ENCODE measurements at places on chromosomes 16 and 17.

DNA sequence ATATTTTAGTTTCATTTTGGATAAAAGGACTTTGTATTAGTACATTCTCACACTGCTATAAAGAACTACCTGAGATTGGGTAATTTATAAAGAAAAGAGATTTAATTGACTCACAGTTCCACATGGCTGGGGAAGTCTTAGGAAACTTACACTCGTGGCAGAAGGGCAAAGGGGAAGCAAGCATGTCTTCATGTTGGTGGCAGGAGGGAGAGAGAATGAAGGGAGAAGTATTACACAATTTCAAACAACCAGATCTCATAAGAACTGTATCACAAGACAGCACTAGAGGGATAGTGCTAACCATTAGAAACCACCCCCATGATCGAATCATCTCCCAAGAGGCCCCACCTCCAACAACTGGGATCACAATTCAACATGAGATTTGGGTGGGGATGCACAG, 142.9 kb downstream of the USP31 start:
- no peaks in the 10 kb centered on the region for H3K36me3 ChIP-seq
- H3K4me1 ChIP-seq, result no peaks in the 10 kb centered on the region
- no peak overlapping the region for H3K4me3 ChIP-seq
- H3K27me3 ChIP-seq, result no peaks in the 10 kb centered on the region

DNA sequence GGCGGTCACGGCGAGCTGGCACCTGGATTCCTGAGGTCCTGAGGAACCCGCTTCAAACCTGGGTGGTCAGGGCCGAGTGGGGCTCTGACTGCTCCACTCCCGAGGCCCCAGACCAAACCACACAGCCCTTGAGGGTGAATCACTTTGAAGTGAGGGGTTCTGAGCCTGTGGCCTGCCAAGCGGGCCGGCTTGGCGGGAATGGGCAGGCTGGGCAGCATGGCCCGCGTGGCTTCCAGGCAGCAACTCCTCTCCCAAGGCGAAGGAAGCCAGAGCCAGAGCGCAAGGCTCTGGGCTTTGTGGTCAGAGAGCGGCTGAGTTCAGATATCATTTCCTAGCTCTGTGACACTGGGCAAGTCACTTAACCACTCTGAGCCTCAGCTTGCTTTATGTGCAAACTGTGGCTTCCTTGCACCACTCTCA, 42.7 kb downstream of the CMIP start:
- H3K27me3 ChIP-seq, result no peaks in the 10 kb centered on the region
- no peaks in the 10 kb centered on the region for H3K36me3 ChIP-seq
- H3K4me1 ChIP-seq, result peaks cover 41% of the 10 kb centered on the region

DNA sequence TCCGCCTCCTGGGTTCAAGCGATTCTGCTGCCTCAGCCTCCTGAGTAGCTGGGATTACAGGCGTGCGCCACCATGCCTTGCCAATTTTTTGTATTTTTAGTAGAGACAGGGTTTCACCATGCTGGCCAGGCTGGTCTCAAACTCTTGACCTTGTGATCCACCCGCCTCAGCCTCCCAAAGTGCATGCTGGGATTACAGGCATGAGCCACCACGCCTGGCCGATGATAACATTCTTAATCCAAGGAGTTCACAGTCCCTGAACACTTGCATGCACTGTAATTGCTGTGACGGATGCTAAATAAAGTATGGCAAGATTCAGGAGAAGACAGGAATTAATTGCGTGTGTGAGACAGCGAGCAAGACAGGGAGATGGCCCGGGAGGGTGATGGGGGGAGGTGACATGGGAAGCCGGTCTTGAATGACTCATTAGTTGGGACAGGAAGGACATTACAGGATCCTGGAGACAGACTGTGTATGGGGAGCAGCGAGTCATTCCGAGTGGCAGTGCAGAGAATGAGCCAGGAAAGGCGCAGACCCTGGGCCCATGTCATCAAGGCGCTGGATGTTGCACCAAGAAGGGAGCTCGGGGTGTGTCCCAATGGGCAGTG, 6.7 kb downstream of the ABCA3 start:
- no peak overlapping the region for H3K27ac ChIP-seq
- no peak overlapping the region for H3K4me3 ChIP-seq
- H3K36me3 ChIP-seq, result no peaks in the 10 kb centered on the region
- DNase-seq, result peak; percentile 48
- H3K4me1 ChIP-seq, result peaks cover 3% of the 10 kb centered on the region

DNA sequence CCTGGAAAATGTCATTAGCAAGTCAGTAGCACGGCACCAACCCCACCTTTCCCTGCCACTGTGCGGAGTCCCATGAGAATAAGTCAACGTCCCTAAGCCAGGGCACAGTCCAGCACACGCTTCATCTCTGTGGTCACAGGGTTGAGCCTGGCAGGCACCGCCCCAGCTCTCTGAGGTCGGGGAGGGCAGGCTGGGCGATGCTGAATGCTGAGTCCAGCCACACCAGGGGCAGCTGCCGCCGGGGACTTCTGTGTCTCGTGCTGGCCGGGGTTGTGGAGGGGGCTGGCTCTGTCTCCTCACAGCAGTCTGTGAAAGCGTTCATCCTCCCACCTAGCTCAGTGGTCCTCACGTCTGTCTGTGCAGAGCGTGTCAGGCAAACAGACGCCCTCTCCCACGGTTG, 53.2 kb downstream of the BANP start:
- peaks cover 36% of the 10 kb centered on the region for H3K36me3 ChIP-seq
- peaks cover 5% of the 10 kb centered on the region for H3K4me1 ChIP-seq
- no peak overlapping the region for H3K27ac ChIP-seq
- DNase-seq, result no peak
- no peak overlapping the region for H3K4me3 ChIP-seq

- no peaks in the 10 kb centered on the region for H3K27me3 ChIP-seq
- DNase-seq, result no peak
- peaks cover 6% of the 10 kb centered on the region for H3K36me3 ChIP-seq
Observed at GRCh38 chr16:15054357-15055140, 1.3 kb downstream of the NTAN1 start.

DNA sequence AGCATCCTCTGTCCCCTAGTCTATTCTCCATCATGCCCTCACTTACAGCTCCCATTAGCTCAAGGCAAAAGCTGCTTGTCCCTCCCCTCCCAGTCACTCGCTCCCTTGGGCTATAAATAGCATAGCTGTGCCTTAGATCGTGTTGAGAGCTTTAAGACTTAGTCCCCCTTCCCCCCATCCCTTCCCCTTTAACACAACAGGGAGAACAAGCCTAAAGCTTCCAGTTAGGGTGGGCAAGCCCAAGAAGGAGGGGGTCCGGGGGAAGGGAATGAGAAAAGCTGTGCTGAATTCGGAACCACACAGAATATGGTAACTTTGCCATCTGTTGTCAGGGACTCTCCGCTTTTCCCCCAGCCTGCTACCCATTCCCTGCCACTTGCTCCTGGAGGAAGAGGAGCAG, 4.9 kb upstream of the HIGD1B start:
- H3K36me3 ChIP-seq, result no peaks in the 10 kb centered on the region
- H3K4me3 ChIP-seq, result no peak overlapping the region
- H3K27ac ChIP-seq, result no peak overlapping the region

GRCh38 chr17:17845046-17845775, 8.4 kb upstream of the SREBF1 start:
- no peak overlapping the region for H3K27ac ChIP-seq
- peaks cover 35% of the 10 kb centered on the region for H3K4me1 ChIP-seq
- H3K27me3 ChIP-seq, result no peaks in the 10 kb centered on the region
- DNase-seq, result no peak

GRCh38 chr16:55225972-55226542, 97.9 kb upstream of the IRX6 start:
- H3K4me1 ChIP-seq, result no peaks in the 10 kb centered on the region
- peaks cover 4% of the 10 kb centered on the region for H3K27me3 ChIP-seq
- H3K36me3 ChIP-seq, result no peaks in the 10 kb centered on the region
- no peak overlapping the region for H3K27ac ChIP-seq
- no peak overlapping the region for H3K4me3 ChIP-seq
- no peak for DNase-seq

- H3K27me3 ChIP-seq, result no peaks in the 10 kb centered on the region
- no peak overlapping the region for H3K27ac ChIP-seq
- no peaks in the 10 kb centered on the region for H3K36me3 ChIP-seq
- no peak overlapping the region for H3K4me3 ChIP-seq
- no peaks in the 10 kb centered on the region for H3K4me1 ChIP-seq
- DNase-seq, result no peak
Observed at GRCh38 chr17:69375229-69375628, 39.3 kb upstream of the MAP2K6 start.

- peak; percentile 87 for DNase-seq
- no peak overlapping the region for H3K4me3 ChIP-seq
- H3K36me3 ChIP-seq, result no peaks in the 10 kb centered on the region
Observed at GRCh38 chr17:65131946-65132345, 5.2 kb upstream of the RGS9 start.

- H3K4me3 ChIP-seq, result no peak overlapping the region
- H3K4me1 ChIP-seq, result no peaks in the 10 kb centered on the region
Observed at GRCh38 chr16:65355706-65356105, 233.8 kb upstream of the CDH11 start.

GRCh38 chr17:80169784-80170500, at the start of gene CARD14:
Gene CARD14 (plus strand): TSS chr17:80170030. CDS start chr17:80181439, 11,409 bp downstream.
- H3K27ac ChIP-seq, result no peak within 1 kb of the TSS
- no peaks in the 10 kb centered on the region for H3K4me1 ChIP-seq
- no peak within 1 kb of the TSS for H3K4me3 ChIP-seq
- no peaks in the 10 kb centered on the region for H3K36me3 ChIP-seq

DNA sequence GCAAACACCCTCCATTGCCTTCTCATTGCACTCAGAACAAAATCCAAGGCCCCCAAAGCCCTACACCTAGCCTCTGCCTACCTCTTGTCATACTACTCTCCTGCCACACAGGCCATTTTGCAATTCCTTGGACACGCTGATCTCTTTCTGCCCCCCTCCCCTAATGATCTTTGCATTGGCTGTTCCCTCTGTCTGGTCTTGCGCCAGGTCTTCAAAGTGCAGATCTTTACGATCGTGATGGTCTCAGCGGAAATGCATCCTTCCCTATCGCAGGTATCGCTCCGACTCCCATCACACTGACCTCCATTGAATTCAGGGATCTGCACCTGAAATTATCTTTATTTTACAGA, 777 bp upstream of the MOSMO start:
- no peak for DNase-seq
- peaks cover 21% of the 10 kb centered on the region for H3K27me3 ChIP-seq
- no peak overlapping the region for H3K4me3 ChIP-seq

GRCh38 chr17:29151567-29151966, 28.6 kb downstream of the MYO18A start:
- H3K36me3 ChIP-seq, result no peaks in the 10 kb centered on the region
- H3K4me3 ChIP-seq, result no peak overlapping the region
- no peak overlapping the region for H3K27ac ChIP-seq
- H3K4me1 ChIP-seq, result peaks cover 47% of the 10 kb centered on the region
- DNase-seq, result peak; percentile 63

DNA sequence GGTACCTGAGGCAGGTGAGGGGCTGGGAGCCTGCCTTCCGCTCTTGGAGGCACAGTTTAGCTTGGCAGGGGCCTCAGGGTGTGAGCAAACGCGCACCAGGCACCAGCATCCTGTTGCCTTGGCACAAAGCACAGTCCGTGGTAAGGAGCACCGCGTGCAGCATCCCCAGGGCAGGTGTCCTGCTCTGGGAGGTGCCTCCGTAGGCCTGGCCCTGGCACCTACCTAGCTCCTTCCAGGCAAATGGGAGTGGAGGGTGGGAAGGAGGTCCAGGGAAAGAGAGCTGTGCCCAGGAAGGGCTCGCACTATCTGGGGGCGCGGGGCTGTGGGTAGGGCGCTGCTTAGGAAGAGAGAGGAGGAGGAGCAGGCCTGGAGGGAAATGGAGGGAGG, 3.1 kb upstream of the GSE1 start:
- DNase-seq, result no peak
- peaks cover 13% of the 10 kb centered on the region for H3K36me3 ChIP-seq
- H3K4me1 ChIP-seq, result peaks cover 52% of the 10 kb centered on the region
- H3K4me3 ChIP-seq, result no peak overlapping the region

GRCh38 chr16:53732296-53732929, 28.5 kb downstream of the FTO start:
- H3K27ac ChIP-seq, result no peak overlapping the region
- no peaks in the 10 kb centered on the region for H3K36me3 ChIP-seq
- peaks cover 1% of the 10 kb centered on the region for H3K4me1 ChIP-seq
- H3K4me3 ChIP-seq, result no peak overlapping the region
- H3K27me3 ChIP-seq, result no peaks in the 10 kb centered on the region
- DNase-seq, result no peak

DNA sequence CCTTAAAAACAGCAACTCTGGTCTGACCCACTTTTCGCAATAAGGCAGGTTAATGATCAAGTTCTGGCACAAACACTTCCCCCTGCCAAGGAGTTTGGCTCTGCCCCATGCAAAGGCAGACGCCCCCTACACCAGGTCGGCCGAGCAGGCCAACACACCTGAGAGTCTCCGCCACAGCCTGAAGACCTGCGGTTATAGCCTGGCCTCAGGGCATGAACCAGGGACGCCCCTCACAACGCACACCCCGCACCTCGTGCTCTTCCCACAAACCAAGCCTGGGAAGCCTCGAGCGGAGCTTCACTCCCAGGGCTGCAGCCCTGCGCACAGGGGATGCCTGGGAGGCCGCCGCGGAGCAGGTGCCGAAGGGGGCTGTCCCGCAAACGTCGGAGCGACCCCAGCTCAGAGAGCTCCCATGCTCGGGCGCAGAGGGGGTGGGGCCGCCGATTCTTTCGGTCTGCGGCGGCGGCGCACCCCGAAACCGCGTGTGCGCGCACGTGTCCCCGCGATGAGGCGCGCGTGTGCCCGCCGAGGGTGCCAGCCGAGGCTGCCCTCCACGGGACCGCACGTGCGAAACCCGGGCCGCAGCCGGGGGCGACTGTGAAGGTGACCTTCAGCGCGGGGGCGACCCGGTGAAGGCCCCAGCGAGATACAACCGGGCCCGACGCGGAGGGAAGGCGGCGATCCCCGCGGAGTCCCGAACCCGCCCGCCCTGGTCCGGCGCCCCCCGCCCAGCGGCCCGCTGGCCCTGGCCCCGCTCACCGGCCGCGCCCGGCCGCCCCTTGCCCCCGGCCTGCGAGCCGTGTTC, 559 bp downstream of the CLUH start:
- no peaks in the 10 kb centered on the region for H3K27me3 ChIP-seq
- DNase-seq, result peak; percentile 45
- no peaks in the 10 kb centered on the region for H3K36me3 ChIP-seq
- no peak overlapping the region for H3K27ac ChIP-seq

DNA sequence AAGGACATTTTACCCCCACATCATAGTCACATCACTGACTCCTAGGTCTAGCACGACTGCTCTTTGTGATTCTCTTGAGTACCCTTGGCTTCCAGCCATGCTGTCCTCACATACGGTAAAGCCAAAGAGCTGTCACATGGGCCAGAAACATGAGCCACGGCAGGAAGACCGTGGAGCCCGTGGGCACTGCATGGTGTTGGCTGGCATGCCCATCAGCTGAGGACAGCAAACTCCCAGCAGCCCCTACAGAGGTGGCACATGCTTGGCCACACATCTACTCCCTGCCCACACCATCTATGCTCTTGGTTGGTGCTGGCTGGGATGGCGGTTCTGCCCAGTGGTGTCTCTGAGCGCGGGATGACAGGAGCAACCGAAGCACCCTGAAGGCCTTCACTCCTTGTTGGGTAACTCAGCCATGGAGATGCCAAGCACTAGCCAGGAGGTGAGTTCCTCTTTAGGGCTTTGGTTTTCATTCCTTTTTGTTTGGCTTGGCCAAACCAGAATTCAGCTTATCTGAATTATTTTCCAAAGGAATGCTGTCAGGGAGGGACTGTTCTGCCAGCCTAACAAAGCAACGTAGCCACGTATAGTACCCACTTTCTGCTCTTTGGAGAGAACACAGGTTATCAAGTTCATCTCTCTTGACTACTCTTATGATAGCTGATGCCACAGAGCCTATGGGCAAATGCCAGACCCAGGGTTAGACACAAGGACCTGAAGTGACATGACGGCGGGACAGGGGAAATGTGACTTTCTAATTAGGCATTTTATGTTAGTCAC, 10.0 kb downstream of the TNFAIP1 start:
- no peak overlapping the region for H3K4me3 ChIP-seq
- peaks cover 76% of the 10 kb centered on the region for H3K36me3 ChIP-seq
- peak overlapping the region; percentile 91 for H3K27ac ChIP-seq
- H3K27me3 ChIP-seq, result no peaks in the 10 kb centered on the region
- peaks cover 16% of the 10 kb centered on the region for H3K4me1 ChIP-seq
